ENCODE measurements at places on chromosomes 12 and 14. TPM values are rescaled to one million over a fixed set of nuclear protein-coding genes. Genes with fewer than 3 reads are reported as not detected.

GRCh38 chr12:93149229-93149628, 220.1 kb upstream of the EEA1 start:
- DNase-seq, result no peak

DNA sequence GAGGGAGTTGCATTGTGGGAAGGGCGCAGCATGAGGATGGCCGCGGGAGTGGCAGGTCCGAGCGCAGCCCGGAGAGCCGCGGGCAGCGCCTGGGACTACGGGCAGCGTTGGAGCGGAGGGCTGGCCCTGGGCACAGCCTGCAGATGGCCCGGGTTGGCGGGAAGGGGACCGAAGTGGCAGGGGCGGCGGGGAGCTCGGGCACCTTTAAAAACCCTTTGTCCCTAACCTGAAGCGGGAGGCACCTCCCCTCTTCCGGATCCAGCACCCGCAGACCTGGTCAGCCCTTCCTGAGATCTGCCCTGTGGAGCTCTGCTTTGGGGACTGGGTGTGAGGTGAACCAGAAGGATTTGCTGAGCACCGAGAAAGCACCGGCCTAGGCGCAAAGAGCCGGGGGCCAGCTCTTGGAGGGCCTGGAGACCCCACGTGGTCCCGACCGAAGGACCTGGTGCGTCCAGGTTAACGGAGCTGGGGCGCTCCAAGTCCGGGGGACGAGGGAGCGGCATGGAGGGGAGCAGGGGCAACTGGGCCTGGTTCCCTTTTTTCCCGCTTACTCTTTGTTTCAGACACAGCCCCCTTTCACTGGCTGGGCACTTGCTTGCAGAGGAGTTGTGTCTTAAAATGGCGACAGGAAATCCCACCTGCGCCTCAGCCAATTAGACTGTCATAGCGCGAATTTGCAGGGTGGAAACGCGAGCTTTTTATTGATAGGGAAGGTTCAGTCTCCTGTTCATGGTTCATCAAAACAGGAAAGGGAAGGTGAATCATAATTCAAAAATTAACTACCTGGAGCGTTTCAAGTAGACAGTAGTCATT, 792 bp upstream of the SLC38A1 start:
- no peak for DNase-seq

DNA sequence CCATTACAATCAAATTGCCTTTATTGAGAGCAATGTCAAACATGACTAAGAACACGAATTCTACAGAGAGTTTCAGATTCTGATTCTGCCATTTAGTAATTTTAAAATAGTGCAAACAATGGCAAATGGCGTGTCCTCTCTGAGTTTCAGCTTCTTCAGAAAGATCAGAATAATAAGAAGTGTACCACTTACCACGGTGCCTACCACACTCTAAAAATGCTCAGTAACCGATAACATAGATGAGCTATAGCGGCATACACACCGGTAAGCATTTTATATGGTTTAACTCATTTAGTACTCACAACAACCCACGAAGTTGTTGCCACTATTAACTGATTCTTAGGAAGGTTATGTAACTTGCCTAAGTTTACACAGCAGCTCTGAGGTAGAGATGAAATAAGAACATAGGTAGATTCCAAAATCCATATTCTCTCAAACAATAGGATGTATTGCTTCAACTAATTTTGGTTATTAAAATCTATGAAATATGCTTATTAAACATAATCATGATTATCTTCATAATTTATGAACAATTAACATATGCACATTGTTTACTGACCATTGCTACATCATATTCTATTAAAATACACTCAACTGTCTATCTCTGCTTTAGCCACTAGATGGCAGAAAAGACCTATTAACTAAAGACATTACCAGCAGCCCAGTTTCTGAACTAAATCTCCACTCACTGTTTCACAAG, 38.3 kb downstream of the SLC6A15 start:
- no peak for DNase-seq

DNA sequence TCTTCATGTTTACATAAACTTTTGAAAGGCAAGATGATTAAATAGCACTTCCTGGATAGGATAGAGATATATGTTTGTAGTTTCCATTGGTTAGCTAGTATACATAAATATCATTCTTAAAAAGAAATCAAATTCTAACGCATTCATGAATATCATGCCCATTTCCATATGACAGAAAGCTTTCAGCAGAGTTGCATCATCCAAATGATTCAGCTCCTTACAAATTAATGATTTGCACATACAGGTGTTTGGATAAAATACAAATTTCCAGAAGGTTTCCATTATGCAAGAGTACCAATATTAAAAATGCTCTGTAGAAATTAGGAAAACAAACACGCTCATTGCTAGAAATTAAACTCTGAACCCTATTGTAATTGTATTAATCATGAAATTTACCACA, 264.4 kb downstream of the FOXG1 start:
- no peak for DNase-seq

GRCh38 chr12:67442896-67443295, 173.7 kb downstream of the CAND1 start:
- DNase-seq, result no peak

POTEG gene
- not detected for total RNA-seq

Data from uterus (tissue), 4 donors.